ENCODE measurements at places on chromosomes 5 and 9.

- DNase-seq = no peak
These were observed 39.6 kb downstream of the PDCD1LG2 start for GRCh38 chr9:5549658-5550650.

DNA sequence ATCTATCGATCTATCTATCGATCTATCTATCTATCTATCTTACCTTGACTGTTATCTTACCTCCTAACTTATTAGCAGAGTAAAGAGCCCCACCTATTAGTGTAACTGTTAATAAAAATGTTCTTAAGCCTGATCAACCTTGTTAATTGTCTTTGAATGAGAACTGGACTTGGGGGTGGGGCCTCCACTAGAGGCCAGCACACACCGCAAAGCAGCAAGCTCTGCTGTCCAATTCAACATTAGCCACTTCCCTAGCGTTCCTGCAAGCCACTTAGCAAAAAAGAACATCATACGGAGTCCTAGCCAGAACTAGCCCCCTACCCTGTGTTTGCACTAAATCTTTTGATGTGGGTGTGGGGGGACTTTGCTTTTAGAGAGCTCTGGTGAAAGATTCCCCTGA, 515.8 kb downstream of the KDM4C start:
- DNase-seq = no peak

DNA sequence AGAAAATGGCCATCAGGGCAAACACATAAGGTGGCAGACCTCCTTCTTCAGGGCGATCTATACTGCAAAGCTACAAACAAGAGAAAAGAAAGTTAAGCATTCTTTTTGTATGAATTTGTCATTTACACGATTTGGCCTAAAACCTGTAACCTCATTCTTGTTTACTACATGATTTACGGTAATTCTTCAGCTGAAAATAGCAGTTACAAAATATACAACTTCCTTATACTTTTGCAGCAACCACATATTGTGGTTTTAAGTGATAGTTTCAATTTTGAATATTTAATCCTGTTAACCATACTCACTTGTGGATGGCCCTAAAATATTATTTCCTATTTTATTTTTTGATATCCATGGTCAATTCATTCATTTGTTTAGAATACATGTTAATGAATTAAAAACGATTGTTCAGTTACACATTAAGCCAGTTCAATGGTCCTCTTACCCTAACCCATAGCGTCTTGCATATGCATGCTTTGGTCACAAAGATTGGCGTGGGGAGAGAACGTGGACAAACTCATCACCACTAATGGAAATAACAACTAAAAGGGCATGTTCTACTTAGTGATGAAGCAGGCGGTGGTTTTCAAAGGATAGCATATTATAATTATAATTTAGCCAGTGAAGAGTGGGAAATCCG, 16.6 kb downstream of the TUT7 start:
- DNase-seq = no peak

GRCh38 chr9:6579613-6580012, 65.9 kb downstream of the GLDC start:
- DNase-seq = no peak

GRCh38 chr9:33300546-33300945, 10.2 kb downstream of the NFX1 start:
- DNase-seq = no peak

GRCh38 chr9:17699615-17700330, 120.9 kb downstream of the SH3GL2 start:
- DNase-seq = no peak

GRCh38 chr9:36152741-36153438, 16.3 kb upstream of the CCIN start:
- DNase-seq = no peak

- DNase-seq = no peak
These were observed 12.6 kb downstream of the AUH start for GRCh38 chr9:91349115-91349555.

GRCh38 chr9:16652582-16652981, 217.9 kb downstream of the BNC2 start:
- DNase-seq = no peak
